Diencephalon (tissue), 1 donor: ENCODE measurements at places on chromosomes 7 and 10. TPM values are rescaled to one million over a fixed set of nuclear protein-coding genes. Genes with fewer than 3 reads are reported as not detected.

The RBM20 gene
- total RNA-seq: 0.23 TPM

The BLOC1S2 gene
- total RNA-seq: 75.4 TPM

The LRIT1 gene
- total RNA-seq: not detected

The ZNF467 gene
- total RNA-seq: 3.2 TPM

The CALML3 gene
- 0.69 TPM for total RNA-seq

The NOS3 gene
- total RNA-seq: 2.5 TPM

The RHOBTB1 gene
- 24.7 TPM for total RNA-seq

The ACTA2 gene
- 14.8 TPM for total RNA-seq

The NFE2L3 gene
- total RNA-seq: 10.6 TPM

The TYSND1 gene
- 6.7 TPM for total RNA-seq

The ITGA8 gene
- 6.5 TPM for total RNA-seq

The PNLIPRP2 gene
- not detected for total RNA-seq

The C10orf143 gene
- 1.4 TPM for total RNA-seq

The AGR3 gene
- not detected for total RNA-seq

The UCN3 gene
- total RNA-seq: not detected

The PCGF6 gene
- 13.4 TPM for total RNA-seq

The GSTO2 gene
- total RNA-seq: 6.7 TPM
